ENCODE measurements at places on chromosomes 1 and 21. TPM values are rescaled to one million over a fixed set of nuclear protein-coding genes. Genes with fewer than 3 reads are reported as not detected.
A peak's percentile ranks its signal among the peaks of the same experiment; 100 is the strongest.

SPRR2A gene
- not detected for total RNA-seq

GPR3 gene
- total RNA-seq: 6.1 TPM

SYDE2 gene
- total RNA-seq: 6.0 TPM

AK2 gene
- 135 TPM for total RNA-seq

ERVH48-1 gene
- not detected for total RNA-seq

ZNF593OS gene
- not detected for total RNA-seq

LEMD1 gene
- total RNA-seq: 10.2 TPM

GAS5 gene
- 498 TPM for total RNA-seq

MAP10 gene
- 2.0 TPM for total RNA-seq

DNA sequence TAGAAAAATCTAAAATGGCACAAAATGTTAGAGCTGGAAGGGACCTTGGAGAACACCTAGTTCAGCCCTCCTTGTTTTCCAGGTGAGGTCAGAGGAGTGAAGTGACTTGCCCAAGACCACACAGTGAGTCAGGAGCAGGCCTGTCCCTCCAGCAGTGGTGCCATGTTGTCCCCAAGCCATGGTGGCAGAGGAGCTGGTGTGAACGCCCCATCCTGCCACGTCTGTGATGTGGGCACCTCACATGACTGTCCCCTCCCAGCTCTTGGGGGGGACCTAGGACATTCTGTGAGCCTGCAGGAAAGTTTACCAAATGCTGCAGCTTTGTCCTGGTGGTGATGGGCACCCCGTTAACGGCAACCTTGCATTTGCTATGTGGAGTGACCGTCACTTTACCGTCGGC, 66.2 kb downstream of the SCCPDH start:
- no peak for DNase-seq

- DNase-seq: no peak
These were observed 4.6 kb upstream of the DENND1B start for GRCh38 chr1:197779921-197780320.

- DNase-seq: no peak
These were observed 234.0 kb downstream of the TM2D1 start for GRCh38 chr1:61490924-61491323.

GRCh38 chr1:210263963-210264362, 31.4 kb downstream of the SERTAD4 start:
- no peak for DNase-seq

DNA sequence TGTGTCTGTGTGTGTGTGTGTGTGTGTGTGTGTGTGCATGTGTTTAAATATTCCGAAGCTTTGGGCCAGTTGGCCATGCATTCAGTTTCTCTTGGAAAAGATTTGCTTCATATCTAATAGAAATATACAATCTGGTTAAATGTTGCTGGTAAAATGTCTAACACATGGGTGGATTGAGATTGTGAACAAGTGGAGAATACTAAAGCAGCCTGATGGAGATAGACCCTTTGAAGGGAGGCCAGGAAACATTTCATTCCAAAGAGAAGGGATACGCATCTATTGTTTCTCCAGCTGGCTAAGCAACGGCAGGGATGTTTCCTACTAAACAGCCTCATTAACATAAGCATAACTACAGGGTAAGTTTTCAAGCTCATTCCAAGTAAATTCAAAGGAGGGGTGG, 257.5 kb upstream of the PTBP2 start:
- DNase-seq: no peak

DNA sequence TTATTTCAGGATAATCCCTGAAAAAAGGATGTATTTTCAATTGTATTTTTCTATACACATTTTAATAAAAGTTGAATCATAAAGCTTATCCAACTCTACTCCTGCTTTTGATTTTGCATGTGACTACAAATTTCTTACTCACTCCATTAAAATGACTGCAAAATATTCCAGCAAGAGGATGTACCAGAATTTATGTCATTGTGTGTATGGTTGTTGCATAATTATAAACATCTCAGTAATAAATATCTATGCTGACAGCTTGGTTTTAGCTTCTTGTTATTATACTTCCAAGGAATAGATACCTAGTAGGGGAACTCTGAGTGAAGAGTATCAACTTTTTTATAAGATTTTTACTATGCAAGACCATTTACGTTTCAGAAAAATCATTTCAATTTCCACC, 463.2 kb upstream of the RUNX1 start:
- no peak for DNase-seq

- DNase-seq: peak; percentile 84
These were observed 4.5 kb downstream of the KCNJ9 start for GRCh38 chr1:160085686-160086455.

DNA sequence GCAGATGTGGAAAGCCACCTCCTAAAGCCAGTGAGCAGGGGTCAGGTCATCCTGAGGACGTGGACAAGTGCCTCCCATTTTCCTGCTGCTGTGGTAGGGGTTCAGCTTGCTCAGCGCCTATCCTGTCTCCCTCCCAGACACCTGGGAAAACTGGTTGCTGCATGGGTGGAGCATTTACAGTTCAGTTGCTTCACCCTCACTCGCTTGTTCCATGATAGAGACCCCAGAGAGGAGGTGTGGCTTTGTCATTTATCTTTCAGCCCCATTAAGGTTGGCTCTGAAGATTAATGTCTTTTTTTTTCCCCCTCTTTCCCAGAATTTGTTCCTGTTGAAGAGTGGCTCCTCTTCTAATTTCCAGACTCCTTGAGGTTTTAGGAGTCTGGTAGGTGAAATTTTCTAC, 9.2 kb downstream of the VANGL1 start:
- no peak for DNase-seq

DNA sequence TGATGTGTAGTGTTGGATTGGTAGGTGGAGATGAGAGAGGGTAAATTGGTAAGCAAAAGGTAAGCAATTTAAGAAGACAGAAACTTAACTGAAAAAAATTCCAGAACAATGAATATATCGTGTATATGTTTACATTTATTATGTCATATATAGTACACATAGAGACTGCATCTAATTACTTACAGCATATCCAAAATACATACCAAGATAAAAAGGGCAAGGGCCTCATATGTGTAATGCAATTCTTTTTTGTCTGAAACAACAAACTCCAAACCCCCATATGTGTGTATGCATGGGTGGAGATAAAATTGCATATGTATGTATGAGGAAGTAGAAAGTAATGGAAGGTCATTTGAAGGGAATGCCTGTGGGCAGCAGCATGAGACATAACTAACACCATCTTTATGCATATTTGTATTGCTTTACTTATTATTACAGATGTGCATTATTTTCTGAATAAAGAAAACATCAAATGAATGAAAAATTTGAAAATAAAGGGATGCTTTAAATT, 4.3 kb downstream of the KRTAP20-3 start:
- DNase-seq: no peak

DNA sequence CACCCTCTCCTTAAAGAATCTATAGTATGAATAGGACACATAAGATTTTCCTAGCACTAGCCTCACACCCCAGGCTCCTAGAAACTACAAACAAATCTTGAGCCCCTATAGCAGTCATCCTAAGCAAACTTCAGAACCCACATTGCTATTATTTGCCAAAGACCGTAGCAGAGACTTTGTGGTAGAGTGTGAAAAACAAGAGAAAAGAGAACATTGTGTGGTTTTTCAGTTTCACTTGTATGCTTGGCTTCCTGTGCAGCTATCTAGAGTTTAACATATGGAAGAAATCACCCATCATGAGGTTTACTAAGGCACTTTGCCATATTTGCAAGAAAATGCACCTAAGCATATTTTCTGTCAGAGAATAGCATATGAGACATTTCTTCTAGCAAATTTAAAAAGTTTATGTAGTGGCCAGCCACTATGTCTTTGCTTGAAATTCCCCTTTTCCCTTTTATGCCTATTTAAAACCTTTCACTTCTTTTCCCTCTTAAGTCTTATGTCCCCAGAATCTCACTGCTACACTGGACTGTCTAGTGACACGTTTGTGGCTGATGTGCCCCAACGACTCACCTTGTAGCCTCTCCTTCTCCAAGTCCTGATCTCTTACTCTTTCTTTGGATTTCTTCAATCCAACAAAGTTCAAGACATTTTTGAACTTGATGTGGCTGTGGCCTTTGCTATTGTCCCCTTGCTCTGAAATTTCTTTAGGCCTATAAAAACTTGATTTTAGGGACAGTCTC, 25.6 kb downstream of the CCDC190 start:
- no peak for DNase-seq

DNA sequence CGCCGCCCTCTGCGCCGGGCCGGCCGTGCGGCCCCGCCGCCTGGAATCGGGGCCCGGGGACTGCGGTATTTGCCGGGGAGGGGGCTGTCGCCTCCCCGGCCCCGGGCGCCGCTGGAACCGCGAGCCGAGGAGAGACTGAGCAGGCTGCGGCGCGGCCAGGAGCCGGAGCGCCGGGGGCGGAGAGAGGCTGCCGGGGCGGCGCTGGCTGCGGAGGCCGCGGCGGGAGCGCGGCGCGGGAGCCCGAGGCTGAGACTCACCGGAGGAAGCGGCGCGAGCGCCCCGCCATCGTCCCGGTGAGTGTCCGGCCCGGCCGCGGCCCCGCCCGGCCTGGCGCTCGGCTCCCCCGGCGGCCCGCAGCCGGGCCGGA, 746 bp downstream of the DYRK1A start:
- DNase-seq: no peak

DNA sequence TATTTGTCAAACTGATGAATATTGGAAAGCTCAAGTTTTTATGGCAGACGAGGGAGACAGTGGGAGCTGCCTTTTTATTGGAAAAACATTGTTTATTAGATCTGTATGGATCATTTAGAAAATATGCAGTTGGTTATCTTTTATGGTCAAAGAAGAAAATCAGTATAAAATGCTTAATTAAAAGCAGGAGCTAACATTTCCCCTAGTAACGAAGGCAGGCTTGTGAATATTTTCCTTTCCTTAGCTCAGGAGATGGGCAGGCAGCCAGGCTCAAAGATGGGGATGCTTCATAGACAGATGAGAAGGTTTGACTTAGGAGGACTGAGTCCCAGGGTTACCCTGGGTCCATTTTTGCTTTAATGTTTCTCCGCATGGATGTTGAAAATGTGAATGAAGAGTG, 26.0 kb downstream of the ROR1 start:
- no peak for DNase-seq
